ENCODE measurements at places on chromosomes 4 and X. TPM values are rescaled to one million over a fixed set of nuclear protein-coding genes. Genes with fewer than 3 reads are reported as not detected.

GRCh38 chr4:185576962-185577950 lies 41.9 kb upstream of the PDLIM3 start:
- H3K27me3 ChIP-seq = peaks cover 4% of the 10 kb centered on the region
- DNase-seq = no peak
- no peaks in the 10 kb centered on the region for H3K4me1 ChIP-seq
- no peaks in the 10 kb centered on the region for H3K36me3 ChIP-seq
- no peak overlapping the region for H3K27ac ChIP-seq

NPY1R gene
- total RNA-seq = not detected

DNA sequence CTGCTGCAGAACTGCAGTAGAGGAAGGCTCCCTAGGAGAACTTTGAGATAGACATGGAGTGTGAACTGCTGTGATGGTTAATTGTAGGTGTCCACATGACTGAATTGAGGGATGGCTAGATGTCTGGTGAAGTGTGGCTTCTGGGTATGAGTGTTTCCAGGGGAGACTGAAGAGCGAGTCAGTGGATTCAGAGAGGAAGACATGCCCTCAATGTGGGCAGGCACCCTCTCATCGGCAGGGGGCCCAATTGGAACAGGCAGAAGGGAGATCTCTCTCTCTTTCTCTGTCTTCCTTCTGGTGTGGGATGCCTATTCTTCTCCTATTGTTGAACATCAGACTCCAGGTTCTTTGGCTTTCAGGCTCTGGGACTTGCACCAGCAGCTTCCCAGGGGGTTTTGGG lies 304.7 kb upstream of the GATB start:
- H3K36me3 ChIP-seq = peaks cover 2% of the 10 kb centered on the region
- no peaks in the 10 kb centered on the region for H3K27me3 ChIP-seq
- DNase-seq = no peak

DNA sequence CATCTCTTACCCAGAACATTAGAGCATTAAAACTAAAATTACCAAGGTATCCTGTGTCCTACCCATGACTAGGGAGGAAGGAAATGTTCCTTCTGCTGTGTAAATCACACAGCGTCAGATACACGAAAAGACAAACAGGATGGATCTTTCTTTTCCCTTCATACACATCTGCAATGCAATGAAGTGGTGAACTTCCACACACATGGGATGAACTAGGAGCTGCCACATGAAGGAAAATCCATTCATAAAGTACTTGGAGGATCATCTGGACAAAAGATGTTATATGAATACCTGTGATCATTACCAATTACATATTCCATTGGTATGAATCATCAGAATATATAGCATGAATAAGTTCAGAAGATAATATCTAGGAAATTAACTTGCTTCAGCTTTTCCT lies 46.2 kb downstream of the LDB2 start:
- no peak for DNase-seq
- no peaks in the 10 kb centered on the region for H3K4me1 ChIP-seq
- H3K27me3 ChIP-seq = peaks cover 11% of the 10 kb centered on the region
- H3K4me3 ChIP-seq = no peak overlapping the region
- H3K27ac ChIP-seq = no peak overlapping the region
- no peaks in the 10 kb centered on the region for H3K36me3 ChIP-seq

DNA sequence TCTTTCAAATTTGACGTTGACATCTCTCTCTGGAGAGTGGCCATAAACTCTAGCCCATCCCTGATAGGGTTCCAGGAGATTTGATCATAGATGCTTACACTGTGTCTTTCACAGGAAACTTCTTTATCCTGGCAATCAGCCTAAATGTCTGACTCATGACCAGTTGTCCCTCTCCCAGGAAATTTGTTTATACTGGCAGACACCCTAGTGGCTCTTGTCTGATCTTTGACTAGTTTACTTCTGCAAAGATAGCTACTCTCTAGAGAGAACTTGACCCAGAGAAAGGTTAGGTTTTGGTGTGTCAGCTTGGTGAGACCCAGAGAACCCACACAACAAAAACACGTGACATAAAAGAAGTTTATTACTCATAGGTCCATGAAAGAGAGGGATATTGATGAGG lies 509.8 kb downstream of the CENPC start:
- H3K27me3 ChIP-seq = no peaks in the 10 kb centered on the region
- DNase-seq = no peak
- H3K4me3 ChIP-seq = no peak overlapping the region
- no peaks in the 10 kb centered on the region for H3K36me3 ChIP-seq

DNA sequence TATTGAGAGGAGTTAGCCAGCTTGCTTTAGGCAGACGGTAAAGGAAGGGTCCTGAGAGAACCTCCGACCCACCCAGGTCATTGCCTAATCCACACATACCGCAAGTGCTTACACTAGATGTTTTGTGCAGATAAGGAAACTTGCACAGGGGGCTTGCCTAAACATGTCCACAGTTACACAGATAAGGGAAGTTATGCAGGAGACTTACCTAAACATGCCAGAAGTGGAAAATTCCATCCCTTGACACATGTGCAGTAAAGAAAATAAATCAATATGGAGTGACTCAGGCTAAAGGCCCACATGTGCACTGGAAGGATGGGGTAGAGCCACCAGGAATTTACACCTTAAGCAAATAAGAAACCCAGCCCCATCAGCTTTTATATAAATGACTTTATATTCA lies 232.8 kb upstream of the HDX start:
- no peak overlapping the region for H3K4me3 ChIP-seq
- no peak overlapping the region for H3K27ac ChIP-seq
- no peaks in the 10 kb centered on the region for H3K36me3 ChIP-seq
- no peaks in the 10 kb centered on the region for H3K4me1 ChIP-seq

GRCh38 chr4:127261476-127261875 lies 371.3 kb upstream of the INTU start:
- H3K4me3 ChIP-seq = no peak overlapping the region
- no peaks in the 10 kb centered on the region for H3K27me3 ChIP-seq
- H3K4me1 ChIP-seq = no peaks in the 10 kb centered on the region

RHOXF1 gene
- total RNA-seq = 0.42 TPM

RHOH gene
- total RNA-seq = 187 TPM

GRCh38 chr4:100588076-100588475 lies 70.3 kb upstream of the EMCN start:
- no peak overlapping the region for H3K27ac ChIP-seq
- H3K27me3 ChIP-seq = peaks cover 3% of the 10 kb centered on the region
- no peaks in the 10 kb centered on the region for H3K4me1 ChIP-seq

BST1 gene
- 0.78 TPM for total RNA-seq

- no peak overlapping the region for H3K4me3 ChIP-seq
- no peak overlapping the region for H3K27ac ChIP-seq
- DNase-seq = no peak
Measured at GRCh38 chr4:189177130-189177529, 763.5 kb upstream of the FRG1 start.

DNA sequence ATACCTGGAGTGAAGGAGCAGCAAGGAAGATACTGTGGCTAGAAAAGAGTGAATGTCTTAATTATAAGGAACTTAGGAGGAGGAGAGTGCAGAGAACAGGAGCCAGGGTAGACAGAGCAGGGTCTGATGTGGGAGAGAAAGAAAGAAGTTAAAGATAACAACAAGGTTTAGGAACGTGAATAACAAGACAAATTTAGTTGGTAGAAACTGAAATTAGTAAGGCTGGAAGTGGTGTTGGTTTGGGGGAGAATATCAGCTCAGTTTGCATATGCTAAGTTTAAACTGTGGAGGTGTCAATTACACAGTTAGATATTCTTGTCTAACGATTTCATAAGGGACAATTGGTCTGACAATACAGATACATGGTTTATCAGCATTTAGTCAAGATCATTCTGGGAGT lies 1123.7 kb upstream of the PABPC4L start:
- H3K27ac ChIP-seq = no peak overlapping the region
- no peaks in the 10 kb centered on the region for H3K36me3 ChIP-seq
- DNase-seq = no peak
- no peaks in the 10 kb centered on the region for H3K27me3 ChIP-seq
- H3K4me1 ChIP-seq = no peaks in the 10 kb centered on the region

EGFL6 gene
- total RNA-seq = 18.1 TPM

GRCh38 chrX:100478714-100479306 lies 68.7 kb upstream of the PCDH19 start:
- H3K27ac ChIP-seq = no peak overlapping the region
- no peak for DNase-seq
- H3K4me3 ChIP-seq = no peak overlapping the region
- H3K36me3 ChIP-seq = no peaks in the 10 kb centered on the region
- peaks cover 1% of the 10 kb centered on the region for H3K27me3 ChIP-seq

DNA sequence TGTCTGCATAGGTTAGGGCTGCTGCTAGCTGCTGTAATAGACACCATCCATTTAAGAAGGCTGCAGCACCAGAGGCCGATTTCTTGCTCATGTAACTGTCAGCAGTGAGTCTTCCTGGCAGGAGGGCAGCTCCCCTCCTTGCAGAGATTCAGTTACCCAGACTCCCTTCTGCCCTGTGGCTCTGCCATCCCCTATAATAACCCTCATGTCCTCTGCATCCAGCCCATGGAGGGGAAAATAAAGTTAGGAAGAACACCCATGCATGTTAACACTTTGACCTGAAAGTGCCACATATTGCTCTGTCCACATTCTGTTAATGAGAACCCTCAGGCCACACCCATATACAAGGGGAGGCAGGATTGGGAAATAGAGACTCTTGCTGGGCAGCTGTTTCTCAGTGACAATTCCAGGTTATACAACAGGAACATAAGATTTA lies 5.4 kb downstream of the STBD1 start:
- peaks cover 2% of the 10 kb centered on the region for H3K4me1 ChIP-seq
- H3K4me3 ChIP-seq = no peak overlapping the region
- H3K27ac ChIP-seq = no peak overlapping the region
- peaks cover 41% of the 10 kb centered on the region for H3K27me3 ChIP-seq
- no peak for DNase-seq

DNA sequence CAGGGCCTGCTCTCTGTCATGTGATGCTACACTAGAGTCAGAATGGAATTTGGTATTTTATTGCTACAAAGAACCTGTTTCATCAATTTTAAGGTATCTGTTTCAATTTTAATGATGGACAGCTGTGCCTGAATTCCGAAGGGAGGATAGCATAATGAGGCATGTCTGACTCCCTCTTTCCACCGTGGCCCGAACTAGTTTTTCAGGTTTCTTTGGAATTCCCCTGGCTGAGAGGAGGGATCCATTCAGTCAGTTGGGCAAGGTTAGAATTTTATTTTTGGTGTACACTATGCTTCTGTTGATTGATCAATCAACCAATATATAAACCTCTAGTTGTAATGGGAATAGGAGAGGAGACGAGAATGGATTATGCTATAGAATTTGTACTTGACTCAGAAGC lies 761.8 kb downstream of the FAM133A start:
- no peaks in the 10 kb centered on the region for H3K36me3 ChIP-seq
- no peaks in the 10 kb centered on the region for H3K27me3 ChIP-seq
- H3K4me1 ChIP-seq = no peaks in the 10 kb centered on the region
- no peak overlapping the region for H3K4me3 ChIP-seq
- no peak overlapping the region for H3K27ac ChIP-seq

- H3K27me3 ChIP-seq = no peaks in the 10 kb centered on the region
- H3K27ac ChIP-seq = no peak overlapping the region
- no peaks in the 10 kb centered on the region for H3K4me1 ChIP-seq
Measured at GRCh38 chr4:175373031-175373430, 439.0 kb downstream of the GPM6A start.

DNA sequence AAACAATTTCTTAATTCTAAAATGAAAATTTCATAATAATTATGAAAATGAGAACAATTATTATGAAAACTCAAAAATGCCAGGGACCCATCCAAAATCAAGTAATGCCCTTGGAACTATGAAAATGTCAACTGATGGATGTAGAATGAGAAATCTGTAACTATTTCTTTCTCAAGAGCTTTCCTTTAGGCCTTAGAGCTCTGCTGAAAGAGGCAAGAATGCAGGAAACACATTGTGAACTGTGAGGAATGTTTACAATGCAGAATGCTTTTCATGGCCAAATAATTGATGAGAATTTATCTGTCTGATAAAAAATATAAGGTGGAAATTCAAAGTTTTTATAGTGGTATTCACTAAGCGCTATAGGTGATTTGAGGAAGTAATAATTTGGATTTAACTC lies 207.1 kb upstream of the PCDH18 start:
- H3K4me3 ChIP-seq = no peak overlapping the region
- H3K4me1 ChIP-seq = no peaks in the 10 kb centered on the region
- no peak for DNase-seq
- H3K27ac ChIP-seq = no peak overlapping the region
- no peaks in the 10 kb centered on the region for H3K27me3 ChIP-seq

UGT2B15 gene
- not detected for total RNA-seq

GRCh38 chr4:7166237-7166636 lies 26.1 kb upstream of the SORCS2 start:
- peaks cover 3% of the 10 kb centered on the region for H3K36me3 ChIP-seq
- H3K4me3 ChIP-seq = no peak overlapping the region
- peaks cover 10% of the 10 kb centered on the region for H3K27me3 ChIP-seq

FDCSP gene
- not detected for total RNA-seq

TLR1 gene
- 14.9 TPM for total RNA-seq

DNA sequence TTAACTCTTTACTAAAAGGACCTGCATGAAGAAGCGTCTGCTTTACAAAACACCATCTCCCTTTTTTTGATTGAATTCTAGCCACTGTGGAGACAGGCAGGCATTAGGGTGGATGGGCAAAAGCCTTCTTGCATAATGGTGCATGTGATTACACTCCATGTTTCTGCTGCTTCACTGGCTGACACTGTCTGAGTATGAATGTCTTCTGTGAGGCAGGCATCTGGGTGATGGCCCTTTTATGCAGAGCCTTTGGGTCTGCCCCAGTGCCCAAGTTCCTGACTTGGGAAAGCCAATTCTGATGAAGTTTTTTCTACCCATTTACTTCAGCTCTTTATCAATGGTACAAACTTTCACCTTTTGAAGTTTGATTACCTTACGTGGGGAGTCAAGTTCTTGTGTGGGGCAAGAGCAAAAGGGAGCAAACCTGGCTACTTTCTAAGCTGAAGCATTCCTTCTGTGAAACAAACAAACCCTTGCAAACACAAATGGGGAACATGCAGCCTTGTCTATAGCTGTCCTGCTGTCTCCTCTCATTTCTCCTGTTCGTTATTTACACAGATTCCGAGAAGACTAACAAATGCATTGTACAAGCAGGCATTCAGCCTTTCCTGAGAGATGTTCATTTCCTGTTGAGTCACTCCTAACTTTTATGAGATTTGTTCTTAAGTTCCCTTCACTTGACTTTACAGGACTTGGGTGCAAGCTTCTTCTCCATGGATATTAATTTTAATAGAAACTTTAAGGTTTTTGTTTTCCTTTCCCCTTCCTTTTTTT lies 301.9 kb downstream of the TLL1 start:
- no peak for DNase-seq
- H3K4me1 ChIP-seq = no peaks in the 10 kb centered on the region
- no peak overlapping the region for H3K27ac ChIP-seq
- no peaks in the 10 kb centered on the region for H3K27me3 ChIP-seq
- H3K36me3 ChIP-seq = no peaks in the 10 kb centered on the region

- no peak overlapping the region for H3K4me3 ChIP-seq
- DNase-seq = no peak
- H3K36me3 ChIP-seq = no peaks in the 10 kb centered on the region
- H3K4me1 ChIP-seq = no peaks in the 10 kb centered on the region
Measured at GRCh38 chrX:120264341-120264740, 13.7 kb downstream of the ZBTB33 start.

Data from activated naive CD8-positive, alpha-beta T cell treated with anti-CD3 and anti-CD28 coated beads, Interleukin-2, amount 10 ng/mL, durations not matched to agents 7 days and 5 days (primary cell).